ENCODE measurements at places on chromosomes 5 and 9. TPM values are rescaled to one million over a fixed set of nuclear protein-coding genes. Genes with fewer than 3 reads are reported as not detected.

ANKRD18B gene
- total RNA-seq: 14.4 TPM

AQP3 gene
- total RNA-seq: 2.6 TPM

RMRP gene
- total RNA-seq: 10,629 TPM

KCNIP1 gene
- 0.33 TPM for total RNA-seq

ADAMTS19 gene
- 26.3 TPM for total RNA-seq

TSLP gene
- 0.15 TPM for total RNA-seq

MYMK gene
- not detected for total RNA-seq

Measured in H7 (cell line).